Heart right ventricle (tissue), 16 donors: ENCODE measurements at places on chromosomes 4 and X. TPM values are rescaled to one million over a fixed set of nuclear protein-coding genes. Genes with fewer than 3 reads are reported as not detected.

Gene SPIN2A
- total RNA-seq: 0.26 TPM

Gene SUPT20HL1
- total RNA-seq: not detected

Gene AMTN
- total RNA-seq: not detected

Gene CSN3
- total RNA-seq: not detected

Gene NDP
- 0.83 TPM for total RNA-seq
